Mesothelial cell of epicardium (in vitro differentiated cells): ENCODE measurements at places on chromosomes 5 and 9.

DNA sequence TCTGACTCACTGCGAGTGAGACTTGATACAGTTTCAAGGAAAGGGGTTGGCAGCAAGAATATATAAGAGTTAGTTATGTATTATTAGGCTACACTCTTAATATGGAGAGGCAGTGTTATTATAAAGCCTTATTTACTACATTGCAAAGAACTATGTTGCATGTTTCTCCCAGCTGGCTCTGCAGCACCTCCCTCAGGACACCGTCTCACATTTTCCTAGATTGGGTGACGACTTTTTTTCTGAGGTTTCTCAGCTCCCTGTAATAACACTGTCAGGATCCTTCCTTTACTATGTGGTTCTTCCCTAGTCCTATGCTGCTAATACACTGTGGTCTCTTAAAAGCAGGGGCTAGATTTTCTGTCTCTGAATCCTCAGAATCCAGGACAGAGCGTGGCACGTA is 153.7 kb downstream of the INSYN2B start:
- DNase-seq = no peak

- no peak for DNase-seq
Measured at GRCh38 chr5:41219658-41220269, 6.4 kb upstream of the C6 start.

DNA sequence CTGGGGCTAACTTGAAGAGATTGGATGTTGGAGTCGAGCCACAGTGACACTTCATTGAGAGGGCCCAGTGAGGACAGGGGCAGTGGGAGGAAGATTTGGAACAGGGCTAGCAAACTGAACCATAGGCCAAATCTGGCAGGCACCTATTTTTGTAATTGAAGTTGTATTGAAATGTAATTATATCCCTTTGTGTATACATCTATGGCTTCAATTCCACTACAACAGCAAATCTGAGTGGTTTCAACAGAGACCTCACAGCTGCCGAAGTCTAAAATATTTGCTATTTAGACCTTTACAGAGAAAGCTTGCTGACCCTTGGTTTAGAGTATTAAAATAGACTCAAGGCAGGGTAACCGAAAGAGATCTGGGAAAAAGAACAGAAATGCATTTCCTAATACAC is 4.7 kb upstream of the TNFSF8 start:
- DNase-seq = no peak

DNA sequence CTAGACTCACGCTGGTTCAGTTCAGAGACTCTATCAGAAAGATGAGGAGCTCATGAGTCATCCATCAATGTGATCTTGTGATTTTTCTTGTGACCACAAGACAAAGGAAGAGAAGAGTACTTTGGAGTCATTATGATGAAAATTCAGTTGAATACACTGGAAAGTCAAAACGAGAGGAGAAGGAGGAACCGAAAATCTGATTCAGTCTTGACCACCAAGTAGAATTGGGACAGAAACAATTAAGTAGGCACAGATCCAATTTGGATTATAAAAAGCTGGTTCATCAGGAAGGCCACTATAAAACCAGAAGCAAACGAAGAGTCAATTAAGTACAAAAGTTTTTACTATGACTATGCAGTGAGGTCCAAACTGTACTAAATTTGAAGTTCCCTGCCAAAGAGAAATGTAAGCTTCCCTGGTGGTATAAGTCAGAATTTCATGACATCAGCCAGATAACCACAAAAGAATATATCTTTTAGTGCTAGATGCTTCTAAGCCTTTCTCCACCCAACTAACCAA is 90.9 kb downstream of the THBS4 start:
- DNase-seq = no peak

- DNase-seq = no peak
Measured at GRCh38 chr5:178788381-178789085, 58.1 kb upstream of the ZNF354A start.

- no peak for DNase-seq
Measured at GRCh38 chr5:64190562-64191306, 25.1 kb downstream of the RNF180 start.

GRCh38 chr9:36897478-36897877 is 136.6 kb downstream of the PAX5 start:
- DNase-seq = no peak

- no peak for DNase-seq
Measured at GRCh38 chr9:1320607-1321195, 270.5 kb downstream of the DMRT2 start.

- no peak for DNase-seq
Measured at GRCh38 chr5:154646745-154647113, 108.4 kb upstream of the LARP1 start.

DNA sequence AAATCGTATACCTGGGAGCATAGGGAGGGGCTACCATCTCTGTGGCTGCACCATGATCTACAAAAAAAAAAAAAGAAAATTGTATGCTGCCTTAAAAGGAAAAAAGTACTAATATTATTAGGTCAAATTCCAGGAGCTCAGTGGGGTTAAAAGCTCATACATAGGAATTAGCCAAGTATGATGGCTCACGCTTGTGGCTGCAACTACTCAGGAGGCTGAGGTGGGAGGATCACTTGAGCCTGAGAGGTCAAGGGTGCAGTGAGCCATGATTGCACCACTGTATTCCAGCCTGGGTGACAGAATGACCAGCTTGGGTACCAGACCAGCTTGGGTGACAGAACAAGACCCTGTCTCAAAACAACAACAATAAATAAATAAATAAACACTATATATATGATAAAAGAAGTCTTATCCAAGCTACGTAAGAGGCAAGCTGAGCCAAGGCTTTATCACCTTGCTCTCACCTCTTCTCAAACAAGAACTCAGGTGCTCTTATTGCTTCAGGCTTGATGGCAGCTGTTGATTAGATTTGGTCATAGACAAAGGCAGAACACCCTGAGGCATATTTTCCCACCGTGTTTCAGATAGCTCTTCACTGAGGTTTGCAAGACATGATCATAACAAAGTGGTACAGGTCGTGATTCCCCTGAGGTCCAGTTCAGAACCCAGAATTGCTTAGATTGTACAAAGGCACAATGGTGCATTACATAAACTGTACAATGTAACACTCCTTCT is 3.3 kb upstream of the FBXW11 start:
- no peak for DNase-seq
